Activated naive CD8-positive, alpha-beta T cell treated with anti-CD3 and anti-CD28 coated beads, Interleukin-2, amount 10 ng/mL, durations not matched to agents 7 days and 5 days (primary cell): ENCODE measurements at places on chromosomes 3 and 15. TPM values are rescaled to one million over a fixed set of nuclear protein-coding genes. Genes with fewer than 3 reads are reported as not detected.

GRCh38 chr3:140219291-140219690 is 284.3 kb downstream of the CLSTN2 start:
- no peak for DNase-seq

GRCh38 chr15:74488776-74489175 is 27.8 kb upstream of the UBL7 start:
- no peak for DNase-seq

- DNase-seq = no peak
Measured at GRCh38 chr15:60413231-60413824, 15.5 kb upstream of the ANXA2 start.

DNA sequence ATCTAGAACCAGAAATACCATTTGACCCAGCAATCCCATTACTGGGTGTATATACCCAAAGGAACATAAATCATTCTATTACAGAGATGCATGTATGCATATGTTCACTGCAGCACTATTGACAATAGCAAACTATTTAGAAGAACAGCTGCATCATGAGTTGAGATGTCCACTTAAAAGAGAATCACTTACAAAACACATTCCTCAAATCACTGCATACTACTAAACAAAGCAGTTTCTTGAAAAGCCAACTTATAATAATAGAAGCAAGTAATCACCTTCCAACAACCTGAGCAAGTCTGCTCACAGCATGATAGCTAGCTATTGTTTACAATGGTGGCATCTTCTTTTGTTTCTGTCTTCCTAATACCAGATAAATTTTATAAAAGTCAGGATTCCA is 454.7 kb upstream of the ADAMTS9 start:
- DNase-seq = no peak

GRCh38 chr3:9108876-9109567 is 140.4 kb downstream of the SRGAP3 start:
- DNase-seq = no peak

GRCh38 chr3:85740561-85740960 is 781.8 kb downstream of the CADM2 start:
- DNase-seq = no peak

GRCh38 chr3:1987980-1988379 is 110.7 kb upstream of the CNTN4 start:
- DNase-seq = no peak

- no peak for DNase-seq
Measured at GRCh38 chr3:27093771-27094170, 275.4 kb downstream of the NEK10 start.

GRCh38 chr3:57688291-57688690 is 4.6 kb downstream of the DENND6A start:
- DNase-seq = no peak

- peak; percentile 57 for DNase-seq
Measured at GRCh38 chr3:20043396-20043795, 3.1 kb downstream of the KAT2B start.

DNA sequence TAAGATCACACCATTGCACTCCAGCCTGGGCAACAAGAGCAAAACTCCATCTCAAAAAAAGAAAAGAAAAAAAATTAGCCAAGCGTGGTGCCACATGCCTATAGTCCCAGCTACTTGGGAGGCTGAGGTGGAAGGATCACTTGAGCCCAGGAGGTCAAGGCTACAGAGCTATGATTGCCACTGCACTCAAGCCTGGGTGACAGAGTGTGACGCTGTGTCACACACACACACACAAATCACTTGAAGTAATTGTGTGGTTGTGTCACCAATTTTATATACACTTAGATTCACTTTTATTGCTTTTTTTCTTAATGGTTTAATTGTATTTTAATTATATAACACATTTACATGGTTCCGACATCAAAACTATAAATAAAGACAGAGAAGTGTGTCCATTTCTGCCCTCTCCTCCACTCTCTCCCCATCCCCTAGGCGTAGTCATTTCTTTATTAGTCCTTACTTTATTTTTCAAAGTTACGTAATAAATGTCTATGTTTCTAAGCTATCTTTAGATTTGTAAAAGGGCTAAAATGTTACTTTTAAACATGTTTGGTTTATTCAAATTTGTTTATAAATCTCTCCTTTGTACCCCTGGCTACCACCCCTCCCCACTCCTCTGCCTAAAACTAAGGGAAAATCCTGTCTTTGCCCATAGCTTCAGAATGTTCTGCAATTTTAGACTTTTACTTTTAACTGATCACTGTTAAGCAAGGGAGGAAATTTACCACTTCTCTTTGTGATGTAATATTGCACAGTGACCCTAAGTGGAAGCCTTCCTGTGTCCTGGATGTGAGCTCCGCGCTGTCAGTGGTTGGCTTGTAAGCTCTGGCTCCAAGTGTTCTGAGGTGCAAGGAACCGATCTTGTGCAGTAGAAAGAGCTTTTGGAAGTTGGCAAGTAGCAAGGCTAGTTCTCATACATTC is 10.8 kb upstream of the VILL start:
- DNase-seq = no peak

DNA sequence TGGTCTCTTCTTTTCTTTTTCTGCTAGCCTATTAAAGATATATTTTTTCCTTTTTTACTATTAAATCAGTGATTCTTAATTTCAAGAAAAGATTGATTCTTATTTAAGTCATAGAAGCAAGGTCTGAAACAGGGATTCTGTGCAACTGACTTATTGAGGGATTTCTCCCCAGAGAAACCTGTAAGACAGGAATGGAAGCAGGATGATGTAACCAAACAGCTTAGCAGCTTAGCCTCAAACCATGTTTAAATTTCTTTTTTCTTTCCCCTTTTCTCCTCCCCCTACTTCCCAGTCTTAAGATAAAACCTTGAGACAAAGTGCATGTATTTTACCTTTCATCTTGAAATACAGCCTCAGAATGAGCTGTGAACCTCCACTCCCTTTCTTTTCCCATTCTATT is 322.8 kb downstream of the NEK10 start:
- no peak for DNase-seq

DNA sequence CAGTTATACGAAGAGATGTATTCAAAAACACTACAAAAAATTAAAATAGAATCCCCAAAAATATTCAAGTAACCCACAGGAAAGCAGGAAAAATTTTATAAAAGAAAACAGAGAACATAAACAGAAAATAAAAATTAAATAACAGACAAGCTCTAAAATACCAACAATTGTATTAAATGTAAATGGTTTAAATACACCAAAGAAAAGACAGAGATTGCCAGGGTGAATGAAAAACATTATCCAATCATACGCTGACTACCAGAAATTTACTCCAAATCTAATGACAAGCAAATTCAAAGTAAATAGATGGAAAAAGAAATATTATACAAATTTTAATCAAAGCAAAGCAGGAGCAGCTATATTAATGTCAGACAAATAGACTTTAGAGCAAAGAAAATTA is 103.6 kb downstream of the BOC start:
- no peak for DNase-seq

- peak; percentile 15 for DNase-seq
Measured at GRCh38 chr15:31458596-31459399, 132.2 kb downstream of the KLF13 start.

DNA sequence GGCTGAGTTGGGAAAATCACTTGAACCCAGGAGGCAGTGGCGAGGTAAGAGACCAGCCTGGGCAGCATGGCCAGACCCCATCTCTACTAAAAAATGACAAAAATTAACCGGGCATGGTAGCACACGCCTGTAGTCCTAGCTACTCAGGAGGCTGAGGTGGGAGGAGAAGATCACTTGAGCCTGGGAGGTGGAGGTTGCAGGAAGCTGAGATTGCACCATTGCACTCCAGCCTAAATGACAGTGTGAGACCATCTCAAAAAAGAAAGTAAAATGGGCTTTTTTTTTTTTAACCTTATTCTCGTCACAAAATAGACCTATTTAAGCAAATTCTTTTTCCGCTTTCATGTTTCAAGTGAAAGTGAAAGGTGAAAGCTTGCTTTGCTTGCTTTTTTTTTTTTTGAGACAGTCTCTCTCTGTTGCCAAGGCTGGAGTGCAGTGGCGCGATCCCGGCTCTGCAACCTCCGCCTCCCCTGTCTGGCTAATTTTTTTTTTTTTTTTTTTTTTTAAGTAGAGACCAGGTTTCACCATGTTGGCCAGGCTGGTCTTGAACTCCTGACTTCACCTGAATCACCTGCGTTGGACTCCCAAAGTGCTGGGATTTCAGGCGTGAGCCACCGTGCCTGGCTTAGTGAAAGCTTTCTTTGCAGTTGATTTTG is 3.6 kb downstream of the PDIA3 start:
- DNase-seq = peak; percentile 41

GRCh38 chr3:115052906-115053305 is 94.2 kb downstream of the ZBTB20 start:
- DNase-seq = no peak

DNA sequence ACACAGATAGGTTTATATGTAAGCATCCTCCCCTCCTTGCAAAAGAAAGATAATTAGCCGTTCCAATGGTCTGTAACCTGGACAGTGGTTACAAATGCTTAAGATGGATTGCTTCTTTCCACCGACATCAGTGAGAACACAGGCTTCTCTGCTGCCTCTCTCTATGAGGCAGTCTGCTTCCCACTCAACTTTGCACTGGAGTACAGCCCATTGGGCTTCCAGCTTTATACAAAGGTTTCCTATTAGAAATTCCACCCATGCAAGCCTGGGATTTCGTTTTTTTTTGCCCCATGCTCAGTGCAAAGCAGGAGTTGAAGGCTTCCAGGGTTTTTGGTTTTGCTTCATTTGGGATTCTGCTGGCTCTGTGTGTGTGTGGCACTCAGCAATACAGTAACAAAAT is 47.3 kb upstream of the C3orf22 start:
- no peak for DNase-seq

DNA sequence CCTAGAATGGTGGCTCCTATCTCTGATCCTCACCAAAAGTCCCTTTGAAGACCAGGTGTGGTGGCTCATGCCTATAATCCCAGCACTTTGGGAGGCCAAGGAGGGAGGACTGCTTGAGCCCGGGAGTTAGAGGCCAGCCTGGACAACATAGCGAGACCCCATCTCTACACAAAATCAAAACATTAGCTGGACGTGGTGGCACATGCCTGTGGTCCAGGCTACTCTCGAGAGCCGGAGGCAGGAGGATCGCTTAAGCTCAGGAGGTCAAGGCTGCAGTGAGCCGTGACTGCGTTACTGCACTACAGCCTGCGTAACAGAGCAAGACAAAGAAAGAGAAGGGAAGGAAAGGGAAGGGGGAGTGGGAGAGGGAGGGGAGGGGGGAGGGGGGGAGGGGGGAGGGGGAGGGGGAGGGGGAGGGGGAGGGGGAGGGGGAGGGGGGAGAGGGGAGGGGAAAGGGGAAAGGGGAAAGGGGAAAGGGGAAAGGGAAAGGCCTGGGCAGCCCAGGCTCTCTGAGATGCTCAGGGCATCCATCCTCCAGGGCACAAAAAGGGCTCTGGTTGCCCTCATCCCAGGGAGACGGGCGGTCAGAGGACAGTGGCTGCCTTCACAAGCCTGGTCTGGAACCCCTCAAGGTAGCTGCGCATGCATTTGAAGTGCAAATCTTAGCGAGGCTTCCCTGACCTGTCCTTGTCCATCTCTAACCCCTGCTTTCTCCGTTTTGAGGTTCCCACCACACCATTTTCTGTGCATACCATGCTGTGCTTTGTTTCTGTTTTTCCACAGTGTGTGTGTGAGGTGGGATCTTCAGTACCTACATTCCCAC is 76.1 kb downstream of the LDHAL6B start:
- DNase-seq = no peak

GRCh38 chr3:133956353-133956752 is 60.7 kb upstream of the RAB6B start:
- DNase-seq = no peak

DNA sequence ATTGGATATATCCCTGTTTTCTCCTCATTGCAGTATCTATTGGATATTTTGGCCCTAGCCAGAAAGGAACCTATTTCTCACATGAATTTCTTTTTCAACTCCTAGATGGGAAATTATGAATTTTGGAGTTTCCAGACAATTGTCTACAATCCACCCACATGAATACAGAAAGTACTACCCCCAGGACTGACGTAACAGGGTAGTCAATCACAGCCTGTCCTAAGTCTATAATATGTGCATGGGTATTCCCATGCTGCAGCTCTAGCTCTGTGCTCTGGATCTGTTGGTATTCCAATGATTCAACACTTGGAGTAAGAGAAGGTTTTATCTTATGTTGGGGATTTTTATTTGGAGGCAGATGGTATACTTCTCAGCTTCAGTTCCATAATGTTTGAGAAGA is 393.1 kb upstream of the ARRDC4 start:
- no peak for DNase-seq

GRCh38 chr15:101466188-101466587 is 23.3 kb downstream of the PCSK6 start:
- DNase-seq = no peak

- no peak for DNase-seq
Measured at GRCh38 chr3:77915336-77915735, 875.4 kb downstream of the ROBO2 start.

- no peak for DNase-seq
Measured at GRCh38 chr3:189638276-189639031, 7.3 kb downstream of the TP63 start.

DNA sequence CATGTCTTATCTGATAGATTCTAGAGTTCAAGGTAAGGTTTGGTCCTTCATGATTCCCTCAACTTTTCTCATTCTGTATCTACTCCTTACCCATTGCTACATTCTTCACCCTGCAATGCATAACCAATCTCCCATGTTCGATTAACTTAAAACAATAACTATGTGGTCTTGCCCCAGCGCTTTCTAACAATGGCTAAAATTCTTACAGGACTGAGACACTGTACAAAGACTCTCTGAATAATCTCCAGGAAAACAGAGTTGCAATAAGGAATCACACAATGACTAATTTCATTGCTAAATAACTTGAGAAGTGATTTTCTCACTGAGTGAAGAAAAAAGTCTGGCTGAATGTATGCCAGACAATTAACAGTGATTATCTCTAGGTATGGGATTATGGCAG is 69.6 kb upstream of the FAM174B start:
- no peak for DNase-seq

- DNase-seq = no peak
Measured at GRCh38 chr15:34122771-34123183, 20.9 kb downstream of the PGBD4 start.

DNA sequence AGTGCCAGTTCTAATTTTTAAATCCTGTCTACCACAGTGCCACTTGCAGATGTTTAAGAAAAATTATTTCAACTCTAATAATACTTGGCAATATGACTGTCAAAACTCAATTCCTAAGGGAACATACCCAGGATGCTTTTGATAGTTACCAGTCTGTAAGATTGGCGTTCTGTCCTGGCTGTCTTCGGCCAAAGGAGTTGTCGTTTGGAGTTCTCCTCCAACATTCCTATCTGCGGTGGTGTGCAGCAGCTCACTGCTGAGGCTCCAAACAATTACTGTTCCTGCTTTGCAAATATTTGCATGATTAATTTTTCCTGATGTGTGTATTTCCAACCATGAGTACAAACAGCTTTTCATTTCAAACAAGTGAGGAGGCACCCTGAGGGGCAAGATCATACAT is 330.8 kb upstream of the DPH6 start:
- no peak for DNase-seq

The ZNF774 gene
- total RNA-seq = 2.4 TPM

The LRRIQ4 gene
- total RNA-seq = 0.23 TPM

The PLOD2 gene
- 0.14 TPM for total RNA-seq

The TRPC1 gene
- total RNA-seq = 2.8 TPM

The SLC28A1 gene
- not detected for total RNA-seq

The PROS1 gene
- total RNA-seq = not detected
